Activated CD4-positive, alpha-beta T cell treated with anti-CD3 and anti-CD28 coated beads for 4 hours (primary cell): ENCODE measurements at places on chromosomes 11 and 22.

DNA sequence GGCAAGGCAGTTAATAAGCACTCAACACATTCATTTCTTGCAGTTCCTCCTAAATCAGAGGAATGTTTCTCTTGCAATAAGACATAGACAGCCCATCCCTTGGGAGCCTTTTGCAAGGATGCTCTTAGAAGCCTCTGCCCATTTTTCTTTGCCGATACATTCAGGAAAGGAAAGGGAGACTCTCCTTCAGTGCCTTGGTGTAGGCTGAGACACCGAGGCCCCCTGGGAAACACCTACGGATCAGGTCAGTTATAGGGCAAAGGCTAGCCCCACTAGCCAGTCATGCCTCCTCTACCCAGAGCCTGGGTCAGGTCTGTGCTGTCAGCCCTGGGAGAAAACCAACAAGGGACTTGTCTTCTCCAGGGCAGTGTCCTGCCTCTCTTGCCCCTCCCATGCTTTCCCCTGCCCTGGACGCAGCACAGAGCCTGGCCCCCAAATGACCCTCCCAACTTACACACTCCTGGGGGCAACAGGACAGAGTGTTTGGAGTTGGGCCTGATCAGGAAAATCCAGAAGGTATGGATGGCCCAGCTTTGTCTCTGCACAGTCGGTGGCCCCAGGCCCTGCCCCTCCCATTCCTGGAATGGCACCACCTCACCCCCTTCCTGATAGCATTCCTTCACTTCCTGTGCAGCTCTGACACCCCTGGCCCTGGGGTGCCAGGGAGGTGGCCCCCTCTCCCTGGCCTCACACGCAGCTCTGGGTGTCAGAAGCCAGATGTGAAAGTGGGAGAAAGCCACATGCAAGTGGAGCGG, 18.3 kb downstream of the ANKK1 start:
- no peak for DNase-seq

DNA sequence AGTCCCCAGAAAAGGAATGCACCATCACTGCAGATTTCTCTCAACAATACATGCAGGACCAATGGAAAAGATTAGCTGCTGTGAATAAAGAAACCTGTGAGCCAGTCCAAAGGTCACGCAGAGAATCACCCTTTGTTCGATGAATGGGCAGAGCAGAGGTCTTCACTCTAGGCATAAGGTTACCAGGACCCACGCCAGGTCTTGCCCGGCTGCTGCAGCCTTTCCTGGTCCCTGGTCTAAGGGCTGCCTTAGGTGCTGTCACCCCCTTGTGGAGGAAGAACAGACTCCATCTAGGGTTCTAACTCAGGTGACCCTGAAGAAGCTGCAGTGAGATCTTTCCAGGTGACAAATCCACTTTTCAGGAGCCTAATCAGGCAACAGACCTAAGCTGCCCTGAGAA, 29.0 kb upstream of the NAP1L4 start:
- no peak for DNase-seq

DNA sequence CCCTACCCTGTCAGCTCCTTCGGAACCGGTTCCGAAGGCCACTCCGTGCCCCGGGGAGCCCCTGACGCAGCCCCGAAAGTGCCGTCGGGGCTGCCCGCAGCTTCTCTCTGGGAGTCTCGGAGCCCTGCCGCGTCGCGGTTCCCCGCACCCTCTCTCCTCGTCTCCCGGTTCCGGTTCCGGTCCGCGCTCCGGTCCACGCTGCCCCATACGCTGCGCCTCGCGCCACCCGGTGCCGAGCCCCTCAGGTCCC, 618 bp downstream of the MTA2 start:
- no peak for DNase-seq

DNA sequence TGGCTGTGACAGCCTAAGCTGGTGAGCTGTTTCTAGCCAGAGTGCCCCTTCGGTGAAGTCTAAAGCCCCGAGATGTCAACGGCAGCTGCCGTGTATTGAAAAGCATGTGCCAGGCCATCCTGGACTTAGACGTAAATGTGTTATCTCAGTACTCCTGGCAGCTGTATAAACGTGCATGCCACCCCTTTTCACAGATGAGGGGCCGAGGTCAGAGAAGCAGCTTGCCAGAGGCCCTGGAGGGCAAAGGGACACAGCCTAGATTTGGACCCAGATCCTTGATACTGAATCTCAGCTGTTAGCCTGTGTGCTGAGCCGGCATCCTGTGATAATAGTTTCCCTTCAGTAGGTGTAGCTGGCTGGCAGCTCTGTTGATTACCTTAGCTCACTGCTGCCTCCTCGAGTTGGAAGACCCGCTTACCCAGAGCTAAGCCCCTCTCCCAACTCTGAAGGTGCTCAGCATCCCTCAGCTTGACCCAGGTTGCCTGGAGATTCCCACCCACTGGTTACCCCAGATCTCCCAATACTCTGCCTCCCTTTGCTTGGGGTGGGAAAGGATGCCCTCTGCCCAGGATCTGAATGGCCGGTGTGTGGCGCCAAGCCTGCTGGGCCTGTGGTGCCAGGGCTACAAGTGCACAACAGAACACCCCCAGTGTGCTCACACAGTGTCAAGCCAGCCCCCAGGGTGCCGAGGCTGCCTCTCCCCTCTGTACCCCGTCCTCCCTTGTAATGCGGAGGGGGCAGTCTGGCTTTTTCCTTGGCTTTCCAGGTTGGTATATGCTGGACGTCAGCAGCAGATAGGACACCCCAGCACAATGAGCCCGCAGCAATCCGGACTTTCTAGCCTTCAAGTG, 59.8 kb upstream of the WNT7B start:
- peak; percentile 65 for DNase-seq

- no peak for DNase-seq
Measured at GRCh38 chr22:49642331-49642730, 185.3 kb downstream of the BRD1 start.

DNA sequence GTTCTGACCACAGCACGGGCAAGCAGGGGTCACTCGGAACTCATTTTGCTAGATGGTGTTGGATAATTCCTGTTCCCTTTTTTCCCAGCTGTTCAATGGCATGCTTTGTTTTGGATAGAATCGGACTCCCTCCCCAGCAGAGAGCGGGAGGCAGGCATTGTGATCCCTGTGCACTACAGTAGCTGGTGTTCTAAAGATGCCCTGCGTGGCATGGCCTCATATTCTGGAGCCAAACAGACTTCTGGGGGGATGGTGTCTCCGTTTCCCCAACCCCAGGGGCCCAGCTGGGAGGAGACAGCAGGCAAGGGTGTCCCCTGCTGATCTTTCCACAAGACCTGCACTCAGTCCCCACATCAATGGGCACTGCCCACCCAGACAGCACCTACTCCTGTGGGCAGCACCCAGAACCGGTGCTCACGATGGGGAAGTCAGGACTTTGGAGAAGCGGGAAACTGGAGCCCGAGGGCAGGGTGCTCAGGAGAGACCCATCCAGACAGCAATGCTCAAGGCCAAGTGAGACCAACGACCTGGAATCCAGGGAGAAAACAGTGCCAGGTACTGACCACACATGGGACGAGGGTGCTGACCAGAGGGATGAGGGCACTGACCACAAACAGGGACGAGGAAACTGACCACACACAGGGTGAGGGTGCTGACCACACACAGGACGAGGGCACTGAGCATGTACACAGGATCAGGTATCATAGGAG, 934.9 kb downstream of the BRD1 start:
- no peak for DNase-seq

DNA sequence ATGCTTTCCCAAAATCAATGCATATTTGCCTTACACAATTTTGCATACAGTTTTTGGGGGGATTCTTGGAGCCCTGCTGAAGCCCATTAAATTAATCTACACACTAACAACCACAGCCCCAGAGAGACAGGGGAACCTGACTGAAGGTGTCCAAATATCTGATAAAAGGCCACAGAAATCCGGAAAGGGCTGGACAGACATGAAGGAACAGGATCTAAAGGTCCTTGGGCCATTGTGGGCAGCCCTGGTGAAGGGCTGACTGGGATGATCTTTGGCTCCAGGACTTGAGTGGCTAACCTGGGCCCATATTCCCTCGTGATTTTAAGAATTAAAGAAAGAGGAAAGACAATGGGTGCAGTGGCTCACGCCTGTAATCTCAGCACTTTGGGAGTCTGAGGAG, 6.8 kb upstream of the WDR74 start:
- no peak for DNase-seq

GRCh38 chr11:107928767-107929507, 689 bp downstream of the RAB39A start:
- DNase-seq, result no peak

GRCh38 chr22:24325105-24325757, 54.6 kb downstream of the SPECC1L start:
- DNase-seq, result no peak

- DNase-seq, result no peak
Measured at GRCh38 chr11:33674035-33674814, 26.4 kb downstream of the C11orf91 start.

DNA sequence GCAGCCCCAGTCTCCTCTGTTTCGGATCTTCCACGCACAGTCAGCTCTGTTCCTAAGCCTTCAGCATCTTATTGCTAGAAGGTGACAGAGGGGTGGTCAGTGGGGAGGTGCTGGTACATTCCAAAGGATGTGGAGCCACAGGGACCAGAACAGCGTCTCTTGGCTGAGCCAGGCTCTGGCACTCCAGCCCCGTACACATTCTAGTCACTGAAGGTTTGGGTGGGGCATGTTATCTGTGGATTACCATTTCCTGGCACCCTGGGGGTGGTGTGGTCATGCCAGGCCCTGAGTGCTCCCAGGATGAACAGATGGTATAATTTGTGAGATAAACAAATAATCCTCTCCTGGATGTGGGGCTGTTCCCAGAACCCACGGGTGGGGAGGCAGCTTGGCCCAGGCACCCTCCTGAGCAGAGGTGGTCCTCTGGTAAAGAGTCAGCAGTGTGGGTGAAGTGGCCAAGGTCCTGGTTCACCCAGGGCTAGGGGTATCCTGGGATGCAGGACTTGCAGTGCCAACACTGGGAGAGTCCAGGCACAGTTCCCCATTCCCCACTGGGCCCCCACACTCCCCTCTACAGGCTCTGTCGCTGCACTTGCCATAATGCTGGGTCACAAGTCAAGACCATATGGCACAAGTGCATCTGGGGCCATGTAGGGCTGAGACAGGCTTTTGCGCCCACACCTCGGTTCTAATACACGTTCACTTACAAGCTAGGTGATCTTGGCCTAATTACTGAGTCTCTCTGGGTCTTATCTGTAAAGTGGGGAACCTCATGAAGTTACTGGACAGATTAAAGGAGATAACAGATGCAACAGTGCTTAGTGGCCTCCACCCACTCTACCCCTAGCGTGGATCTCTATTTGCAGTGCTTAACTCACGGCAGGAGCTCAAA, 33.0 kb downstream of the DKK3 start:
- DNase-seq, result no peak

- DNase-seq, result no peak
Measured at GRCh38 chr22:47206164-47206563, 443.7 kb downstream of the TBC1D22A start.

DNA sequence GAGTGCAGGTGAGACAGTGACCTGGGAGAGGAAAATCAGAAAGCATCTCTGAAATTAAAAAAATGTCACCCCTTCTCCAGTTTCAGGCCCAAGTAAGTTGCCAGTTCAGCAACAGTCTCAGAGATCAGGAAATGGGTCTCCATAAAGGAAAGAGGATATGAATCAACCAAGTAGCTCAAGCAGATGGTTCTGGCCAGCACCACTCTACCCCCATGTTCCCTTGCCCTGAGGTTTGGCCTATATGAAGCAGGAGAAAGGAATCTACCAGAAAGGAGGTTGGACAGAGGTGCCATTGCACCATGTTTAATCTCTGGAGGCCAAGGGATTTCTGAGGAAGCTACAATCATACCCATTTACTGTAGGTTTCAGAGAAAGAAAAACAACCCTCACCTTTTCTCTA, 7.7 kb downstream of the FZD4 start:
- DNase-seq, result no peak

DNA sequence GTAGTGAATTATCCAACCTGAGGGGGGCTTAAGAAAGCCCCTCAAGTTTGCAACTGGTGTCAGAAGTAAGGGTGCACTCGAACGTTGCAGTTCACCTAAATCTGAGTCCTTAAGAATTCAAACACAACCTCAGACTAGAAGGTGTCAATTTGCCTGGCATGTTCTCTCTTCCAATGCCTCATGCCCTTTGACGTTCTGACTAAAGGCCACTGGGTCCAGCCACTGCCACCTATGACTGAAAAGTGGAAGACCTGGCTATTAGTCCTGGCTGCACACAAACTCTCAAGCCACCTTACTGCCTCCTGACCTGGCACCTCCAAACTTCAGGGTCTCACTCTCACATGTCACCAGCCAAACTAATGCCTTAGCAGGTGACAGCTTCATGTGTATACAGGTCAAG, 8.0 kb downstream of the APOL4 start:
- DNase-seq, result no peak

DNA sequence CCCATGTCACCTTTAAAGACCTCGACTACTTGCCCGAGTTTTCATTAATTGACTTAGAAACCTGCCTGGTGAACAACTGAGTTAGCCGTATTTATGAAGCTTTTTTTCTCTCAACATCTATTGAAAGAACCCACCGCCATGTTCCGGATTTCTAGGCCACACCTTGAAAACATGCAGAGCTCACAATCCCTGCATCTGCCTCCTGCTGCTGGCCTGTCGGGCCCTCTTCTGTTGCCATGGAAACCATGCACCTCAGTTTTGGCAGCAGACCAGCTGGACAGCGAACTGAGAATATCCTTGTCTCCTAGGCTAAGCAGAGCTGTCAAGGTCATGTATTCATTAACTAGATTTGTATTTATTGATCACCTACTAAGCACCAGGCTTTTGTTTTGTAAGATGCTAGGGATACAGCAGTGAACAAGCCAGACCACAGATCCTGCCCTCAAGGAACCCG, 4.3 kb upstream of the PATZ1 start:
- no peak for DNase-seq

- no peak for DNase-seq
Measured at GRCh38 chr11:82529936-82530335, 203.7 kb downstream of the FAM181B start.

DNA sequence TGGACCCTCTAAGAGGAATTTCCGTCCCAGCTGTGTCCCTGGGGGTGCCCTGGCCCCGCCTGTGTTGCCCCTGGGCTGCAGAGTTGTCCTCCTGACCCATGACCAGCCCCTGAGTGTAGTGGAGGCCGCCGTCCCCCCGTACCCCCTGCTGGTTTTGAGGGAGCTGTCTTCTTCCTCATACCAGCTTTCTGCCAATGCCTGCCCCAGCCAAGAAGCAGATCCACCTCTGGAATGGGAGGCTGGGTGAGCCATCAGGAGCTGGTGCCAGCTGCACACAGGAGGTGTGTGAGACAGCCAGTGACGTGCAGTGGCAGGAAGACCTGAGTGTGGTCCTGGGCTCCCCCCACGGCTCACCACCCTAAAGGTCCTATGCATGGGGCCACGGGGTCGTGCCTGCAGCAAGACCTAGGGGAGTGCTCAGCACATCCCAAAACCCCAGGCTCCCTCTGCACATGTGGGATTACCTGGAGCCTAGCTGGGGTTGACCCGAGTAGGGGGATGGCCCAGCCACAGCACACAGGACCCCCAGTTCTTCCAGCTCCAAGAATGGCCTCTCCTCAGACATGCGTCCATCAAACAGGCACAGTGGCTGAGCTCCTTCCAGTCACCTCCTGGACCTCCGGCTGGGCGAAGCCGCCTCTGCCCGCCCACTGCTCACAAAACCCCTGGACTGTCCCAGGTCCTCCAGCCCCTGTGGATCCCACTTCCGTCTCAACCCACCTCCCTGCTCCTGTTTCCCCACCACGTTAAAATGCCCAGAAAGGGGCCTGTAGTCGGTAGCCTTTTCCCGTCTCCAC, 647.6 kb downstream of the BRD1 start:
- DNase-seq, result no peak

- peak; percentile 79 for DNase-seq
Measured at GRCh38 chr22:22810018-22810427, 77.6 kb upstream of the IGLL5 start.
